ENCODE measurements at places on chromosomes 3 and 15.

GRCh38 chr15:31586841-31587240 lies 260.2 kb downstream of the KLF13 start:
- DNase-seq, result no peak

DNA sequence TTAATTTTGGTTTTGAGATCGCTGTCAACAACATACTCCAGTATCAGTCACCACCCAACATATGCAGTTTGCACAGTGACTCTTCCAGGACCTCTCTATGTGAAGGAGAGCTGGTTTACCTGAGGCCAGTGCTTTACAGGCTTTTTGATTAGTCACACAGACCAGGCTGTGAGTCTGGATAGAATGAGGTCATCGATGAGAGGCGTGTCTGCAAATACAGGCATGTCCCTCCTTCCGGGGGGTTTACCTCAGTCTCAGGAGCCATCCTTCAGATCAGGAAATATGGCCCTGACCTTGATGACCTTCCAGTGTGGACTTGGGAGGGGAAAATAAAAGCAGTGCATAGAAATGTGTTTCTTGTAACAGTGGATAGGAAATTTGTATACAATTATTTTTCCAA lies 46.9 kb downstream of the KBTBD12 start:
- no peak for DNase-seq

GRCh38 chr3:14461748-14462324 lies 59.4 kb downstream of the SLC6A6 start:
- no peak for DNase-seq

- DNase-seq, result no peak
These were observed 3.7 kb upstream of the PLA2G4F start for GRCh38 chr15:42160136-42160535.

DNA sequence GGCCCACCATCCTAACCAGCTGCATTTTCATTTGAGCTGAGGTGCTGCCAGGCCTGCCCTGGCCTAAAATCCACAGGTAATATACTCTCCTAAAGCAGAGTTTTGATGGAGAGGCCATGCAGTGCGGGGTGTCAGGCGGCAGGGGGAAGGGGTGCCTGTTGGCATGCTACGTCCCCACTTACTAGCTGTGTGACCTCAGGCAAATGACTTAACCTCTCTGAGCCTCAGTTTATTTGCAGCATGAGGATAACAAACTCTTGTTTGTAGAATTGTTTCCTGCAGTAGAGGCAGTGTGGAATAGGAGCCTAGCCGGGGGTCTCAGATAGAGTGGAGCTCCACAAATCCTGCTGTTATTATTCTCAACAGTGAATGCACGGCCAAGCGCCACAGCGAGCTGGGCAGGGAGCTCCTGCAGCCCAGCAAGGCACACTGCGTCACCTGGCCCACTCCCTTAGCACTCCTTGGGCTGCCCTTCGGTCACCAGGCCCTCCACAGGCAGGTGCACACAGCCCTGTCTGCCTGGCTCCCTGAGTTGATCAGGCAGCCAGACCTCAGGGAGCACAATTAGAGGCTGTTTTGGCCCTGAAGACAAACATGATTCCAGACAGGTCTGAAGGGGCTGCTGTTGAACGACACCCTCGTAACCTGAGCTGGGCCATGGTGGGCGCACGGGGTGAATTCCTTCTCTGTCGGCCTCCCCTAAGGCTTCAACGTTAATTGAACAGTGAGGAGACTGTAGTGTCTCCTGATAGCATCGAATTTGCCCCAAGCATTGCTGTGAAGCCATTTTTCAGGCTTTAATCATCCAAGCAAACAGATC lies 248.8 kb upstream of the LYSMD4 start:
- no peak for DNase-seq

Data from GM04503 (cell line).